Thoracic aorta (tissue), 2 donors: ENCODE measurements at places on chromosomes 16 and 17. TPM values are rescaled to one million over a fixed set of nuclear protein-coding genes. Genes with fewer than 3 reads are reported as not detected.
A peak's percentile ranks its signal among the peaks of the same experiment; 100 is the strongest.

DNA sequence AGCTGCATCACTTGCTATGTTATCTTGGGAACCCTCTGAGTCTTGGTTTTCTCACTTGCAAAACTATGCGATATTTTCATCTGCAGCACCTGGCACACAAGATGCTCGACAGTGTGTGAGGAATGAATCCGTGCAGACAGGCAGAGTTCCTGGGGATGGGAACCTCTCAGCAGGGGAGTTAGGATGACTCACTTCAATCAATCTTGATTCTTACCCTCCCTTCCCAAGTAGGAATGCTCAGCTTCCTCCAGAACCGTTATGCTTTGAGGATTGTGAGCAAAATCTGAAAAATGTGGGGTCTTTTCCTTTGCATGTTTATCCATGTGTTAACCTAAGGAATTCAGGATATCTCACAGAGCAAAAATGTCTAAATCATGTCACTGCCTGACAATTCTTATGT, 68.9 kb upstream of the HNF1B start:
- DNase-seq = no peak

GRCh38 chr17:41624208-41625101, at the start of gene KRT17:
KRT17 (minus strand) TSS chr17:41624575; CDS start chr17:41624509, 66 bp downstream.
- DNase-seq = no peak

DNA sequence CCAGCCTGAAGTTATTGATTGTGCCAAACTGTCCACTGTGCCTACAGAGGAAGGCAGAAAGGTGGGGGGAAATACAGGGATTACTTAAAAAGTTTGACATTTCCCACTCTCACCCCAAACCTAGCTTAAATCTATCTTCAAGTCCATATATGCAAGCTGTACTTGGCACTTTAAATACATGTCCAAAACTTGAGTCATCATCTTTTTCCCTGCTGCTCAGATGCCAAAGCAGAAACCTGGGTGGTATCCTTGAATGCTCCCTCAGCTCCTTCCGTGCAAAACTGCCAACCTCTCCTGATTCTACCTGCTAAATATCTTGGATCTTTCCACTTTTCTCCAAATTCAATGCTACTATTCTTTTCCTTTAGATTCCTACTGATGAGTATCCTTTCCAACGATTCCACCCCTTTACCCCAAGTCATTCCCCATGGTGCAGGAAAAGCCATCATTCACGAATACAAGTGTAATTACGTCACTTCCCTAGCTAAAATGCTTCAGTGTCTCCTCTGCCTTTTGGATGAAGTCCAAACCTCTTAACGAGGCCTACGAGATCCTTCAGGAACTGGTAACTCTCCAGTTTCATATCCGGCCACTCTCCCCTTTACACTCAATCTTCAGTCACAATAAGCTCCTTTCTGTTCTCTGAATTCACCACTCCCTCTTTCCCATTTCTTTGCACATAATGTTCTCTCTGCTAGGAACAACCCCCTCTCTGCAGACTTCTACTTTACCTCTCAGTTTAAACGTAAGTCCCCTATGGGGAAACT, 9.3 kb downstream of the BECN1 start:
- no peak for DNase-seq

DNA sequence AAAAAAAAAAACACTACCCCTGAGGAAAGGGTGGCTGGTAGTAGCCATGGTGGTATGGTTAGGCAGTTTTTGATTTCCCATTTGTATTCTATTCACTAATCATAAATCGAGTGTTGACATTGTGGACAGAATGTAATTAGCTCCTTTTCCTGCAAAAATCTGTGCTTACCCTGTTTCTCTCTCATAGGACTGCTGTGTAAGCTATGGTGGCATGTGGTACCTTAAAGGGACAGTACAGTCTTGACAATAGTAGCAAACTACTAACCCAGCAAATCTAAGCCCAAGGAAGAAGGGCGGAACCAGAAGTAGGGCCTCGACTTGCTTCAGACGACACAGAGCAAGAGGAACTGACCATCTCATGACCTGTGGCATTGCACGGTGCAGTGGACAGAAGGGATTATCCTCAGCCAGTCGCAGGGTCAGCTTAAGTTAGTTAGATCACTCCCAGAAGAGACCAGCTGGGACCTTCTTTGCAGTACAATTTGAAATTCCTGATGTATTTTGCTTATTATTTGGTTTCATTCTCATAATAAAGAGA, 36.3 kb downstream of the POLR3E start:
- DNase-seq = no peak

DNA sequence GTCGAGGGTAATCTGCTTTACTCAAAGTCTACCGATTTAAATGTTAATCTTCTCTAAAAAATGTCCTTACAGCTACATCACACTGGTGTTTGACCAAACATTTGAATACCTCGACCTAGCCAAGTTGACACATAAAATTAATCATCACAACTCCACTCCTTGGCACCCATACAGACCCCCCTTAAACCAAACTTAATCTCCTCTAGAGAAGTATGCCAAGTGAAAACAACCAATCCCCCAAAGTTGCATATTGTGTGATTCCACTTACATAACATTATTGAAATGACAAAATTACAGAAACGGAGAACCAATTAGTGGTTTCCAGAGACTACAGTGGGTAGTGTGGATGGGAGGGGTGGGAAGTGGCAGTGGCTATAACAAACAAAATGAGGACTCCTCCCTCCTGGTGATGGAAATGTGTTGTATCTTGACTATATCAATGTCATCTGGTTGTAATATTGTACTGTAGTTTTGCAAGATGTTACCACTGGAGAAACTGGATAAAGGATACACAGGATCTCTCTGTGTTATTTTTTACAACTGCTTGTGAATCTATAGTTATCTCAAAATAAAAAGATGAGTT, 39.4 kb downstream of the CAPNS2 start:
- DNase-seq = no peak

GRCh38 chr17:47615766-47616424, 33.8 kb upstream of the KPNB1 start:
- DNase-seq = no peak

DNA sequence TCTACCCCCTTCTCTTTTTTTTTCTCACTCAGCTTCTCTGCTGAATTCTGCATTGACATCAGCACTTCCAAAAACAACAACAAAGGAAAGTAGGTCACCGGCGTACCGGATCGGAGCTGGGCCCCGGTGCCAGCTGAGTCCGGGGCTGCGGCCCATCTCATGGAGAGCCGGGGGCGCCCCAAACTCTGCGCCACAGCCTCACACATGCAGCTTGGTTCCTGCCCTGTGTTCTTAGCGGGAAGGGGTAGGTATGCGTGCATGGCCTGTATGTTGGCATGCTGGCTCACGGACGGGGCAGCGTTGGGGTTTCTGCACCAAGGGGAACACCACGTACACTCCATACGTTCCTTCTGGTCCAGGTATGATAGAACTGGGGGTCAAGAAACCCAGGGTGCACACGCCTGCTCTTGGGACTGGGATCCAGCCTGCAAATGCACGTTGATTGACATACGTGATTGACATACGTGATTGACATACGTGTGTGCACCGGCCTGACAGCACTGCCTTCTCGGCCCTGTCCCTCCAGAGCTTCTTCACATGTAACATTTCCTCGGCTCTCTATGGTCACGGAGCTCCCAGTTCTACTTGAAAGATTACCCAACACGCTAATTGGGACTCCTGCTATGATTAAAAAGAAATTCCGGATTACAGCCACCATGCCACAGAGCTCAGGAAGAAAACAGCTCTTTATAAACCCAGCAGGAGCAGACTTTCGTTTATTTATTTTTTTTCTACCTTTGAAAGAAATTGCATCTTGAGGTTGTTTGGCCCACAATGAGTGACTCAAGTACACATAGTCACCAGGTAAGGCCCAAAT, 88.7 kb downstream of the RPA1 start:
- no peak for DNase-seq

DNA sequence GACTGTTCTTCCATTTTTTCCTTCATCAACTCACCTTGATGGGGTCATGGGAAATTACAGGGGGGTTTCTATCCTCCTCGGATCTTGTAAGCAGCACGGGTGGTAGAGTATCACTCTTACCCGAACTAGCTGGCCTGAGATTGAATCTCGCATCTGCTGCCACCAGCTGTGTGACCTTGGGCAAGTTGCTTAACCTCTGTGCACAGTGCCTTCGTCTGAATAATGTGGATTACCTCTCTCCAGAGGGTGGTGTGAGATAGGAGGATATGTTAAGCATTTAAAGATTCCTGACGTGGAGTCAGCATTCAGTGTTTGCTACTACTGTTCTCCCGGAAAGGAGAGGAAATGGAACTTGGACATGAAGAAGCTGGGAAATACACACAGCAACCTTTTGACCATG, 24.4 kb downstream of the LASP1 start:
- DNase-seq = no peak

DNA sequence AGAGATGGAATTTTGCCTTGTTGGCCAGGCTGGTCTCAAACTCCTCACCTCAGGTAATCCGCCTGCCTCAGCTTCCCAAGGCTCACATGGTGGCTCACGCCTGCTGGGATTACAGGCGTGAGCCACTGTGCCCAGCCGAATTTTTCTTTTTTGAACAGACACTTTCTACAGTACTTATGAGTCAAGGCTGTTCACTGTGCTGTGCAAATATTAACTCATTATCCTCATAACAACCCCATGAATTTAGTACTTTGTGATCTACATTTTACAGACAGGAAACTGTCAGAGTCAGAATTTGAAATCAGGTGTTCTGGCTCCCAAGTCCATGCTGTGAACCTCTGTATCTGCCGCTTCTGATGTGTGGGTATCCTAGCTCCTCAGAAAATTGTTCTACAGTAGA, 25.7 kb upstream of the RASL10B start:
- no peak for DNase-seq

DNA sequence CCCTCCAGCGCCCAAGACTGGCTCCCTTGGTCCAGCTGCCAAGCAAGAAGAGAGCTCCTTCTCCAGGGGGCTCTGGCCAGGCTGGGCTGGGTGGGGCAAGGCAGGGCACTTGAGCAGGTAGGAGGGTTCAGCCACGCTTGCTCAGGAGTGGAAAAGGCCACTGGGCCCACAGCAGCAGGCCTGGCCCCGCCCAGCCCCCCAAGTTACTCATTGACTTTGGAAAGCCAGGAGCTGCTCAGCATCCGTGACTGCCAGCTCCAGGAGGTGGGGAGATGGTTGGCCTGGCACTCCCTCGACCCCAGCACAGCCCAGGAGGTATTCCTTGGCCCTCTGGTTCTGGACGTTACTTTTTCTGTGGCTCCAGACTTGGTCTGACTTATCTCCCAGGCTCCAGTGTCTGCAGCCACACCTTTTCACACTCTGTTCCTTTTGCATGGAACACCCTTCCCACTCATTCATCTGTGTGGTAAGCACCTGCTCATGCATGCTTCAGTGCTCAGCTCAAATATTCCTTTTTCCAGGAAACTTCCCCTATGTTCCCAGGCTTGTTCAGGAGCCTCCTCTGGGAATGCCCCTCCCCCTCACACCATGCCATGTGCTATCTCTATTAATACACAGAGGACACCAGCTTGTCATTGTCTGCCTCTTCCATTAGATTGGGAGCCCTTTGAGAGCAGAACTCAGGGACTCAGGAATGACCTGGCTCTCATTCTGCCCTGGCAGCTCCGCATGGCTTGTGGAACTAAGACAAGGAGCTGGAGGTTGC, at the start of gene CDH16:
Gene CDH16 (minus strand): TSS at position 83 of the 766 bp plus-strand sequence. CDS start 820 bp downstream, outside the sequence.
- DNase-seq = no peak

- DNase-seq = no peak
Observed at GRCh38 chr16:78230832-78231231, 131.4 kb downstream of the WWOX start.

DNA sequence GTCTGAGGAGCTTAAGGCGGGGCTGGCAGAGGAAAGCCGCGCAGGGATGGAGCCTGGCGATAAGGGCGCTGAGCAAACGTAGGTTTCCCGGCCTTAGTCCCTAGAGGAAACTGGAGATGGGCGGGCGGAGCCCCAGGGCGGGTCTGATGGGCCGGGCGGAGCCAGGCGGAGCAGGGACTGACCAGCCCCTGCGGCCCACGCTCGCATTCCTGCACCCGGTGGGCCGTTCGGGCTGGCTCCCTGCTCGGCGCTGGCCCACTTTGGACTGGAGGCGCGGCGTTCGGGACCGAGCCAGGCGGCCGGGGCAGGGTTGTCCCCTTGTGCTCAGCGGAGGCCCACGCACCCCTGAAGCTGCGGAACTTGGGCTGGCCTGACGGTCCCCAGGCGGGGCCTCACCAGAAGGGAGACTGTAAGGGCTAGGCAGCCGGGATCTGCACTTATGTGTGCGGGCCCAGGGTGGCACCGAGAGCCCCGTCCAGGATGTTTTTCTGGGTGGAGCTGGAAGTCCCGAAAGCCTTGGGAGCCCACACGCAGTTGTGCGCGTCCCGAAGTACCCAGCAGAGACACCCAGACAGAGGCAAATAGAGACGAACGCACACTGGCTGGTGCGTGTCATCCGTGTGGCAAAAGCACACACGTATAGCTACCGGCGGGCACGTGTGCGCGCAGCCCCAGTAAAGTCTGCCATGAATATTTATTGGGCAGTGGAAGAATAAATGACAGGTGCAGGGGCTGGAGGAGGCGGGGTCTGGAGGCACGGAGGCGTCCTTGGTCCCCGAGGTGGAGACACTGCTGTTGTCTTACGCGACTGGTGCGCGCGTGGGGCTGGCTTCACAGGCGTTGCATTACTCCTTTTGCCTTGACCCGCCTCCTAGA, 1.4 kb downstream of the PYDC1 start:
- no peak for DNase-seq

GRCh38 chr17:2511138-2511461, 588 bp downstream of the METTL16 start:
- DNase-seq = no peak

- no peak for DNase-seq
Observed at GRCh38 chr17:59370593-59371299, 39.3 kb downstream of the YPEL2 start.

DNA sequence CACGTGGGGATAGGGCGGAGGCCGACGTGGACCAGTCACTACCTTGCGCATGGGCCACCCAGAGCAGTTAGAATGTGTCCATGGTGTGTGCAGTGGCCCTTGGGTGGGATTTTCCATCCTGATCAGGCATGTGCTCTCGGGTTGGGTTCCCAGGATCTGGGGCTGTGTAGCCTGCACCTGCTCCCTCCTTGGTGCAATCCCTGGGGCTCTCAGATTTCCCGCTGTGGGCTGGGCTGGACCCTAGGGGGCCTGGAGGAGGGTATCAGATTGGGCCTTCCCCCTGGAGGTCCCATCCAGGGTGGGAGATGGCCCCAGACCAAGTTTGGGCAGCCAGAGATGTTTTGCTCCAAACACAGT, 1.3 kb downstream of the SMTNL2 start:
- DNase-seq = no peak

- peak; percentile 63 for DNase-seq
Observed at GRCh38 chr16:10961231-10961630, 16.9 kb downstream of the CLEC16A start.

Gene SLC16A11
- total RNA-seq = 0.27 TPM

Gene MYH1
- total RNA-seq = not detected

Gene CD300A
- total RNA-seq = 7.7 TPM

Gene SLC16A3
- 113 TPM for total RNA-seq

Gene TBC1D3C
- total RNA-seq = not detected

Gene GNAO1
- total RNA-seq = 4.5 TPM

Gene RECQL5
- 29.9 TPM for total RNA-seq

Gene KRTAP2-3
- total RNA-seq = not detected
